M059J (cell line): ENCODE measurements at places on chromosomes 4 and X. TPM values are rescaled to one million over a fixed set of nuclear protein-coding genes. Genes with fewer than 3 reads are reported as not detected.
A peak's percentile ranks its signal among the peaks of the same experiment; 100 is the strongest.

The GPR82 gene
- not detected in 2 replicates for total RNA-seq

The RHOXF1 gene
- not detected in 2 replicates for total RNA-seq

The EXOC1L gene
- total RNA-seq: not detected in 2 replicates

The TRIM61 gene
- not detected in 2 replicates for total RNA-seq

The SPP1 gene
- 6.1 and 6.4 TPM in 2 replicates for total RNA-seq

The TMEM35A gene
- total RNA-seq: 2.1 and 3.5 TPM in 2 replicates

The BRCC3 gene
- total RNA-seq: 14.5 and 26.9 TPM in 2 replicates

The CA5B gene
- total RNA-seq: 5.2 and 6.8 TPM in 2 replicates

The FABP2 gene
- total RNA-seq: not detected in 2 replicates

The P2RY10 gene
- total RNA-seq: not detected in 2 replicates

The MAGEB10 gene
- total RNA-seq: 0.10 TPM in 1 of 2 replicates, not detected in the other

The IGSF1 gene
- 0.89 and 1.5 TPM in 2 replicates for total RNA-seq

The PPEF1 gene
- total RNA-seq: not detected in 2 replicates

The XG gene
- total RNA-seq: 0.86 and 2.6 TPM in 2 replicates

DNA sequence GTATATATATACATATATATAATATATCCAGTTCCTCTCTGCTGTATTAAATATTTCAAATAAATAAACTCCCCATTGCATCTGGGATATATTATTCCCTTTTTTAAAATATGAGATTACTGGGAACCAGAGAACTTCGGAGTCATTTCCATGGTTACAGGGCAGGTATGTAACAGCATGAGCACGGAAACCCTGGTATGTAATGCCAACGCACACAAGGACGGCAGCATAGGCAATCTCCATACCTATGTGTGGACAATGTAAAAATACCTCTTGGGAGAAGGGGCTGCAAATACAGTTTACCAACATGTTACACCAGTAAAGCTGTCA lies 62.8 kb downstream of the NUDT10 start:
- DNase-seq: no peak

DNA sequence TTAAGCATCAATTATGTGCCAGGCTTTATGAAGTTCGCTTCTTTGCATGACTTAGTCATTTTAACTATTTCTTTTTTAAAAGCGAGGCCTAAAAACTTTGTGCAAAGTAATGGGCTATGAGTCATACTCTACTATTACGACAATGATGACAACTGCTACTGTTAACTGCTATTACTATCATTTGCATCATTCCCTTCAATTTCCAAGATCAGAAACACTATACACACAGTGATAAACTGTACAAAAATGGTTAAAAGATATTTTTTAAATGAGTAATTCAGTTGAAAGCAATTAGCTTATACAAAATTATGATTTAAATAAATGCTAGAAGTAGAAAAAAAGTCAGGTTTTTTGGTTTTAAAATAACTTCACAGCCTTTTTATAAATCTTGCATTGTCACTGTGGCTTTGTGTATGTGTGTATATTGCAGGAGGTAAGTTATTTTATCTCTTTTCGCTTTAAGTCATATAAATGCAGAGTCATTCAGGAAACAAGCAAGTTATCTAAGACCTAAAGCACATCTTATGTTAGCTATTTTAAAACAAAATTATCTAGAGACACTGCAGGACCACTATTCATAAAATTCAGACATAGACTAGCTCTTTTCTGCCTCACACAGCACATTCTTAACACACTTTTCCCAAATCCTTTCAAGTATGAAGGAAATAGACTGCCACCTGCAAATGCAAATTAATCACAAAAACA lies 18.5 kb upstream of the CXCL3 start:
- DNase-seq: peak; percentile 68

DNA sequence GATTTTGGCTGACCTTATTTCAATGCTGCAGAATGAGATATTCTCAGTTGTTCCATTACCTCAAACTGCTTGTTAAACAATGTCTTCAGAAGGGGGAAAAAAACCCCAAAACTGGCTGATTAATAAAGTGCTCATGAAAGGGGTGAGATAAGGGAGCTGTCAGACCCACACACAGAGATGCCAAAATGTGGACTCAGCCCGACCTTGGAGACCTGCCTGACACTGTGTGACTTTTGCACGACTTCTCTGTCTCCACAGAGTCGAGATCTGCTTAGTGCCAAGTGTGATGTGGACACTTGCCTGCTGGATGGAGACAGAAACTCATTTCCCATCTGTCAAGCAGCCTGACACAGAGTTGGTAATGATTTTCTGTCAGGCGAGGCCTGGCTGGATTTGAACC lies 31.5 kb downstream of the REELD1 start:
- peak; percentile 15 for DNase-seq

DNA sequence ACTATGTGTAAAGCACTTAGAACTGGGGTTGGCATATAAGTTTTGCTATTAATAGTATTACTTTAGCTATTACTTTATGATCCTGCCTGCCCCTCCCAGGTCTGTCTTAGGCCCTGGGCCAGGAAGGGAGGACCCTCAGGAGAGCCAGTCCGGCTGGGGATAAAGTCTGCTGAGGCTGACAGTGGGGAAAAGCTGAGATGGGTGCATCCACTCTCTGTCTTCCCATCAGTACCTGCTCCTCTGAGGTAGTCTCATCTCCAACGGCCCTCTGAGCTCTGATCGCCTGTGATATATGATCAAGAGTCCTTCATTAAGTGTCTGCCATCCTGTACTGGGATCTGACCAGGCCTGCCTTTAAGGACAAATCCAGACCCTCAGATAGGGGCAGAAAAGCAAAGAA lies 156.5 kb upstream of the PJA1 start:
- no peak for DNase-seq

GRCh38 chrX:7090641-7091040 lies 56.9 kb upstream of the STS start:
- DNase-seq: no peak

- DNase-seq: no peak
Measured at GRCh38 chrX:40081679-40082068, 16.1 kb downstream of the BCOR start.

DNA sequence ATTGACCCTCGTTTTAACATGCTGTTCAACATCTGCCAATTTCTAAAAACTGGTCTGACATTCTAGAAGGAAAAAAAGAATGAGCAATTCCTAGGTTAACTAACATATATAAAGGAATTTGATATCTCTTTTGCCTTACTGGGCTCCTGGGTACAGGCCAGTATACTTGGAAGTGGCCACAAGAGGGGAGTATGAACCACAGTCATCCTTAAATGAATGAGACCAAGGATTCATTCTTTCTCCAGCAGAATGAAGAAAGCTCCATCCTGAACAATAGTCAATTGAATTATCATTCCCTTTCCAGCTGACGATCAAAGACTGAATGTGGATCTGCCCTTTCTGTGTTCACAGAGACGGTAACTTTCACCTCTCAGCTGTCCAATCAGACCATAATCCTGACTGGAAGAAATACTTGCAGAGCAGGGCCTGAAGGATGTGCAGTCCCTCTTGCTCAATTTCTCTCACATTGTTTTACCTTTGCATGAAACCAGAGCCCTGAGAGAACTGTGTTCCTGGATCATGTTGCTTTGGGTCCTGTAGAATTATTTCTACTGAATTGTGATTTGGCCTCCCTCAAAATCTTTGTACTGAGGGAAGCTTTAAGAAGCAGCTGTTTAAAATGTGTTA lies 14.8 kb upstream of the SPARCL1 start:
- DNase-seq: peak; percentile 46

- no peak for DNase-seq
Measured at GRCh38 chr4:75630174-75630936, at the start of gene CDKL2. Gene CDKL2, minus strand, starts transcription at chr4:75630528. Its CDS starts 4,540 bp downstream, at chr4:75625988.

DNA sequence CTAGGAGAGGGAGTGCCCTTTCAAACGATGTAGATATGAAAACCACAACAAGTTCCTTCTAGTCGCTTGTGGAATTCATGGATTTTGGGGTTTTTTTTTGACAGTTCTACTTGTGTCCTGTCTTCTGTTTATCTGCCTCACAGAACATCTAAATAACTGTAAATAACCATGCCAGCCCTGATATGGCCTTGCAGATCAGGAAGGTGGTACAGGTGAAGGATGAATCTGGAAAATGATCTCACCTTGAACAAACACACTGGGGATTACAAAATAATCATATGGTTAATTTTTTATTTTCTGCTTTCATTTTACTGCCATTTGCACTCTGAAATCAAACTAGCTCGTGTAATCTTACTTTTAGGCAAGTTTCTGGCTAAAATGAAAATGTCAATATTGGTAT lies 37.2 kb downstream of the GPR82 start:
- DNase-seq: no peak

- peak; percentile 18 for DNase-seq
Measured at GRCh38 chrX:63475200-63475599, 124.1 kb upstream of the SPIN4 start.

DNA sequence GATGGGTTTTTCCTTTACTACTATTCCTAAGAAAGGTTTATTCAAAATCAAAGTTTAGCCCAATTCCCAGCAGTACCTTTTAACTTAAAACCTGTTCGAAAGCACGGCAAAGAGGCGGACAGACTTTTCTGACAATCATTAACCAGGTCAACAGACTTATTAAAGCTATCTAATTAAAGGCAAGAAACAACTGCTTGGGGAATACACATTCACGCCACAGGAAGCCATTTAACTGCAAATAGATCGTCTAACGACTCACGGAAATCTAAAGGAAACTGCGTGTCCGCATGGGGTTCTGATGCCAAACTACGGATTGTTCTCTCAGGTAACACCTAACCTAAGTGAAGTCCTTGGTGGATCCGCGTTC lies 663 bp upstream of the USP53 start:
- no peak for DNase-seq

- DNase-seq: no peak
Measured at GRCh38 chr4:145824463-145824862, 114.2 kb downstream of the ZNF827 start.

GRCh38 chr4:167000141-167000852 lies 234.0 kb downstream of the SPOCK3 start:
- DNase-seq: peak; percentile 49

DNA sequence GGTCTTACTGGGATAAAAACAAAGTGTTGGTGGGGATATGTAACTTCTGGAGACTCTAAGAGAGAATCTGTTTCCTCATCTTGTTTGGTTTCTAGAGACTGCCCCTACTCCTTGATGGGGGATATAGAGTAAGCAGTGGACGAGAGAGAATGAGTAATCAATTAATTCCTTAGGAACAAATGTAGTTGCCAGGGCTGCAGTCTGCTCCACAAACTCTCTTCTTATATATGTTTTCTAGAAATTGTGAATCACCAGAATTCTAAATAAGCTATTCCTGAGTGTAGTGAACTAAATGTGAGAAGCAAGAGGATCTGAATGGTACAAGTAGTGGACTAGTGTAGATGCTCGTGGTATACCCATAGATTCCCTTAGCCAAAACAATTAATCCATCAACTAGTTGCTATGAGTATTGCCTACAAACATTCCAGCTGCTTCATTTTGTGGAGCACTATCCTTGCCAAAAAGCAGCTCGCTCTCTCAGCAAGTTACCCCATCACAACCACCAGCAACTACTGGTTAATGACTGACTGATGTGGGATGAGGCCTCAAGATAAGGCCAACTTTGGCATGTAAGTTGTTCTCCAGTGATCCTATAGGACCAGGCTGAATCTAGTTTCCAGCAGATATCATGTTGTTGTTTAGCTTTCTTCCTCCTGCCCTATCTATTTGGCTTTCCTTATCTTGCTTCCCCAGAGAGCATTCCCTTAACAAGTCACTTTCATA lies 273.0 kb downstream of the SLC7A11 start:
- DNase-seq: no peak

DNA sequence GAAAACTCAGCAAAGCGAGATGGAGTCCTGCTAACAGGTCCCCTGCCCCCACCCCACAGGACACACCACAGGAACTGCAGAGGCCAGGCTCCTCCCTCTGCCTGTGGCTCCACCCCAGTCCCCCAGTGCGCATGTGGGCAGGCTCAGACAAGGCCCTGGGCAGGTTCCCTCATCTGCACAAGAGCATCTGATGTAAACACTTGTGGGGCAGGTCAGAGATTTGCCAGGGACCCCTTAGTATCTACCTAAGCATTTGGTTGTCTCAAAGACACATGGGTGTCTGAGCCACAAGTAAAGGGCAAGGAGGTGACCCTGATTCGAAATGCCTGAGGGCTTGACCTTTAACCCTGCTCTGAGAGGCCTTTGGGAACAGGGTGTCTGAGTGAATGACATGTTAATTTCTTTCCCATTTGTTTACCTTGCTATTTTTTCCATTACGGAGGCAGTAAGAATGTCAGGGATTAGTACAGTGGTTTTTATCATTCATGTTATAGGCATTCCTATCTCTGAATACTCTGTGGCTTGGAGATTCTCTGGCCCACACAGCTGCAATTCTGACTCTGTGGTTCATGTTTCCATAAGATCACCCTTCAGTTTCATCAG lies 85.3 kb downstream of the ZNF518B start:
- peak; percentile 89 for DNase-seq

- DNase-seq: peak; percentile 82
Measured at GRCh38 chr4:109979920-109980717, 67.4 kb downstream of the EGF start.

DNA sequence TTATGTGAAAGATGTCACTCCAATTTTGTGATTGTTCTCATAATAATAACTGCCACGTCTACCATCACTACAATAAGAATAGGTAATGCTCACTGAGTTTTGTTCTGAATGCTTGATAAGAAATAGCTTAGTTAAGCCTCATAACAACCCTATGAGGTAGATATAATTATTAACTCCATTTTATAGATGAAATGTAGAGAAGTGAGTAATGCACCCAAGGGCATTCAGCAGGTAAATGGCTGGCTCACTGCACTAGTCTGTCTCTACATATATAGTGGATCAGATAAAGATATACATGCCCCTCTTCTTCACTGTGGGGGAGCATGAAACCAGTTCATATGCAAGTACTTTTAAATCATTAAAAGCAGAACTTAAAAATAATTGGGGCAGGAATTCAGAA lies 65.8 kb upstream of the SLC4A4 start:
- DNase-seq: no peak

DNA sequence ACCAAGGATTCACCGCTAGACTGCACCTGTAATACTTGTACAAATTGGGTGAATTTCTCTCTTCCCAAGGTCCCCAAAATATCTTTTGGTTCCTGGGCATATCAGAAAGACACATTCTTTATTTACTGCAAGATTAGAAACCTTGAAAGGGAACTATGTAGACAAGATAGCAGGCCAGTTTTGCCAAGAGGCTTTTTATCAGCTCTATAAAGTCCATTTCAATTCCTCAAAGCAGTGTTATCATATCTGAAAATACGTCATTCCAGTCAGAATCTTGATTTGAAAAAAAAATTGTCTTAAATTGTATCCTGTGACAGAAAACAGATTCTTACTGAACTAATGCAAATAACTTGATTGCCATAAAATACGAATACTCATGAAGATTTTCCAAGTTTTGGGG lies 37.0 kb upstream of the NSG1 start:
- no peak for DNase-seq

- peak; percentile 80 for DNase-seq
Measured at GRCh38 chrX:100944601-100945000, 15.9 kb upstream of the XKRX start.

GRCh38 chrX:38515291-38515690 lies 46.1 kb upstream of the TSPAN7 start:
- no peak for DNase-seq

GRCh38 chrX:122115604-122116003 lies 1068.2 kb downstream of the GLUD2 start:
- DNase-seq: no peak

DNA sequence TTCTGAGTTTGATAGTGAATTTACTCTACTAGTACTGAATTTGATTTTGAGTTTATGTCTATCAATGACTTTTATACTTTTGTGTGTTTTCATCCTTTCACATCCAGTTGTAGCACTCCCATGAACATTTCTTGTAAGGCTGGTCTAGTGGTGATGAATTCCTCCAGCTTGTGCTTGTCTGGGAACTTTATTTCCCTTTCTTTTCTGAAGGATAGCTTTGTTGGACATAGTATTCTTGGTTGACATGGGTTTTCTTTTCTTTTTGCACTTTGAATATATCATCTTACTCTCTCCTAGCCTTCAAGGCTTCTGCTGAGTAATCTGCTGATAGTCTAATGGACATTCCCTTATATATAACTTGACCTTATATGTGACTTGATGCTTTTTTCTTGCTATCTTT lies 32.5 kb upstream of the IL2 start:
- DNase-seq: no peak
